Stimulated activated CD4-positive, alpha-beta T cell treated with anti-CD3 and anti-CD28 coated beads, Interleukin-15, amount 100 ng/mL, for 24 hours (primary cell): ENCODE measurements at places on chromosomes 5 and 9.

DNA sequence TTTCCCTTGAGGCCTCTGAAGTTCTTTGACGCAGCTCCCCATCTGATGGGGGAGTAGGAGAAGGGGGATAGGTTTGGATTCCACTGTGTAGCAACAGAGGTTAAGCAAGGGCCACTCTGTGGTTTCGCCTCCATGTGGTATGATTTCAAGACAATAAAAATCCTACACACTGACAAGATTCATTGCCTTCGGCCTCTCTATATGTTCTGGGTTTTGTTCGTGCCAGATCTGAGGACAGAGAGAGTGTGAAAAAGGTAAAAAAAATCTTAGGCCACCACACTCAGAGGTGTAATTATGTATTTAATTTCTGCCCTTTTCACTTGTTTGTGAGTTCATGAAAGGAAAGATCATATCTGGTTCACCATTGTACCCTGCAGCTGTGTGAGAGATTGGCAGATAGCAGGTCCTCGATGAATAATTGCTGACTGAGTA lies 715.2 kb upstream of the ZNF608 start:
- DNase-seq: no peak

DNA sequence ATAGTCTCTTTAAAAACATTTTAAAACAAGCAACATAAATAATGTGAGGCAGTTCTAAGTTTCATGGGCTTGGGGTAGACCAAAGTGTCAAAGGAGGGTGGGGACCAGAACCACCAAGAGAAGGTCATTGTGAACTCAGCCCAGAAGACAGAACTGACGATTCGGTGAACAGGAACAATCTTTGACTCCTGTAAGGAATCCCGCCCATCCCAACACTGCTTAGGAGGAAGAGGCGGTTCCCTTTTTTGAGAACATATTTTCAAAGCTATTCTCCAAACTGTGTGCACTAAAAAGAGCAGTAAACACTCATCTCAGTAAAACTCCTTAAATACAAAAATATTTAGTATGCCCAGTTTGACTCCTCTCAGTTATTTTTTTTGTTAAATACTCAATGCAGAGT lies 176.5 kb upstream of the TLE4 start:
- no peak for DNase-seq

DNA sequence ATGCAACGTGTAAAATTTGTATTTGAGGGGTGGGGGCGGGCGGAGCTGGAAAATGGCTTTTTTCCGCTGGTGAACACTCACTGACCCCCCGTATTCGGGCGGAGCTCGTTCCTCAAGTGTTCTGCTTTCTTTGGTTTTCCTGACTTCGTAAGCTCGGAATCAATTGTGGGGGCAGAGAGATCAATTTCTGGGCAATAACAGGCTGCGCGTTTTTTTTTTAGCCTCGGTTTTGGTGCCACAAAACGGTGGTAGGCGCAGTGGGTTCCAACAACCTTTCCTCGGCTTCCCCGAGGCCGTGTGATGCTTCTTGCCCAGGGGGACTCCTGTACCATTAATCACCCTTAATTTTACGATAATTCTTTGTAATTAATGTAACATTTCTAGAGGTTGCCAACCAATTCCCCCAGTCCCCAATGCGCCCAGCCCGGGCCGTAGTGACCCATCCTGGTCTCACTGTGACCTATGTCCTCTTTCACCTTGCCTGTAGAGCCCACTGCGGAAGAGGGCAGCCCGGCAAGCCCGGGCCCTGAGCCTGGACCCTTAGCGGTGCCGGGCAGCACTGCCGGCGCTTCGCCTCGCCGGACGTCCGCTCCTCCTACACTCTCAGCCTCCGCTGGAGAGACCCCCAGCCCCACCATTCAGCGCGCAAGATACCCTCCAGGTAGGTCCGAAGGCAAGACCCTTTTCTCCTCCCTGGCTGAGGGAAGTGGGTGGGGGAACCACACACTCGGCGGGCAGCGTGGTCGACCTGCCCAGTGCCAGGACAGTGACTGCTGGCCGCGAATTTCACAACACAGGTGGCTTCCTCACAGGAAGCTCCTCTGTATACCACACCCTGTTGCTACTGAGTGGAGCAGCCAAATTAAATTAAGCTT lies 3.7 kb downstream of the NR4A3 start:
- DNase-seq: peak; percentile 4

DNA sequence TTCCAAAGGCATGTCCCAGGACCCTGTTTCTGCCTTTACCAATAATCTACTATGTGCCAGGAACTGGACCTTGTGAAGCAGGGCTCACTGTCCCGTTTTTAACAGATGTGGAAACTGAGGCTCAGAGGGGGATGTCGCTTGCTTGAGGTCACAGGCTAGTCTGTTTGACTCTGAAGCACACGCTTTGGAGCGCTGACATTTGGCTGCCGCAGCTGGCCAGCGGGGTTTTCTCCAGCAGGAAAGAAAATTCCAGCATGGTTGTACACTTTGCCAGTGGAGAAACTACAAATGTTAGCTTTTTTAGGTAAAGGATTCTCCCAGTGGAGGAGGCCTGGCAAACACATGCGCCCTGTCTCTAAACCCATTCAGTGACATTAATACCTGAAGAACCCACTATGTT lies 50.5 kb downstream of the SH3PXD2B start:
- DNase-seq: no peak

GRCh38 chr5:167709625-167710024 lies 581.8 kb upstream of the WWC1 start:
- DNase-seq: no peak

DNA sequence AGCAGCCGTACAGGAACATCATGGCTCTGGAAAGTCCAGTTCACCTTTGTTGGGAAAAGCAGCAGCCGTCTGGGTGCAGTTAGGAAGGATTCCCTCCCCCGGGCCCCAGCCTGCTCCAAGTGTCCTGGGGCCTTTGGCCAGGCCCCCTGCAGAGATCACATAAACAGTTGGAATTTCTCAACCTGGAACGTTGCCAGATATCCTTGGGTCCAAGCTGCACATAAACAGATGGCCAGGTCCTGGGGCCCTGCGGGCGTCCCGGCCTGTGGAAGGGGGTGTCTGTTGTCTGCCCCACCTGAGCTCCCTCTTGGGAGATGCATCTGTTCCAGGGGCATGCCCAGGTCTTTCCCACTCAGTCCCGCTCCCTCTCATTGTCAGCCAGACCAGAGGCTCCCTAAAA lies 92.7 kb downstream of the COL5A1 start:
- no peak for DNase-seq

- no peak for DNase-seq
Measured at GRCh38 chr5:14236757-14237156, 93.6 kb downstream of the TRIO start.

GRCh38 chr9:136023410-136024225 lies 62.4 kb upstream of the UBAC1 start:
- DNase-seq: no peak

DNA sequence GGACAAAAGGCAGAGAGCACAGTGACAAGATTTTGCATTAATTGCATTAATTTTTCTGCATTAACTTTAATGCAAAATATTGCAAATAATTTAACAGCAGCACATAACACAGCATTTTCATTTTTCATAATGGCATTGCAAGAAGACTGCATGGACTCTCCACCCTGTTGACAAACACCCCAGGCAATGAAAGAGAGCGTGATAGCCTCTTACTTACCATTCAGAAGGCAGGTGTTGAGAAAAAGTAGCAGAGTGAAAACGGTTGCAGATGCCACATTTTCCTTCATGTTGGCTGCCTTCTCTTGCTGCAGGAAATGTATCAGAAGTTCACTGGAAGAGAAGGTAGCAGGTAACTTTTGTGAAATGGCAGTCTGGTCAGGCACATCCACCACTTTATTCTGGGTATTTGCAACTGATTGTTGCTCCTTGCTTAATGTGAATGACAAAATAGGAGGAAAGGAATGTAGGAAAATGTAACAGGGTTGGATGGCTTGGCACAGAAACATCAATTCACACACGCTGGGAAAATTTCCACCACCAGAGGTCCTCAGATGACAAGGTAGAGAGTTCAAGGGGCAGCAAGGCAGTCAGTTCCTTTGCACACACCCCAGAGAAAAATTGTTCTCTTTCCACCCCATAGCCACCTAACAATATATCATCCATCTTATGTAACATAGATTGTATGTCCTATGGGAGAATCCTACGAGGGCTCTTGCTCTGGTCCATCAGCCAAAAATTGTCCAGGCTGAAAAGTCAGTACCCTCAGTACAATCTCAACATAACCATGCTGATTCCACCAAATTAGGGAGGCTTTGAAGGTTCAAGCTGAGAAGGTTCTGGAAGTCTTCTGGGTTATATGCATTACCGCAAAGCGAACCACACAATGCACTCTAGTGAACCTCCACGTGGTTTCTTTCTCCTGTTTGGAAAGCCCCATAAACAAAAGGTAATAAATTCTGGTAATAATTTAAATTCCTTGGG lies 41.9 kb upstream of the AGXT2 start:
- peak; percentile 62 for DNase-seq

GRCh38 chr5:171121638-171122037 lies 187.4 kb upstream of the TLX3 start:
- no peak for DNase-seq

- peak; percentile 68 for DNase-seq
Measured at GRCh38 chr5:75053304-75054133, 1.2 kb upstream of the GCNT4 start.

DNA sequence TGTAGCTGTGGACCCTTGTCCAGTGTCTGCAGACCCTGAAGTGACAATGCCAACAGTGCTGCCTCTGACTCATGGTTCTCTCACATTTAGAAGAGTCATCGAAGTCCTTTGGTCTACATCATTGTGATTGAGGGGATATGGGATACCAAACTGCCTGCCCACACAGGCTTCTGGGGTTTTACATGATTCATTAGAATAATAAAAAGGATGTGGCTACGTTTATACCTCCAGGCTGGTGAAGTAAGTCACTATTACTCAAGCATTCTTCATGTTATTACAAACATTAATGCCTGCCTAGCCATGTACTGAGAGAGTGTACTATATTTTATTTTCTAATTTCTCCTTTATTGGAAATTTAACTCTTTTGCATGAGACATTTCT lies 365.7 kb downstream of the SPATA31D1 start:
- no peak for DNase-seq

- DNase-seq: no peak
Measured at GRCh38 chr9:134240361-134240760, 76.0 kb upstream of the RNU6ATAC start.

- no peak for DNase-seq
Measured at GRCh38 chr5:95821110-95822021, 1.2 kb downstream of the GLRX start.
